Stimulated activated CD4-positive, alpha-beta T cell treated with anti-CD3 and anti-CD28 coated beads, TNF-alpha, amount 100 ng/mL, for 24 hours (primary cell): ENCODE measurements at places on chromosomes 5 and 9.
A peak's percentile ranks its signal among the peaks of the same experiment; 100 is the strongest.

GRCh38 chr5:67297376-67297775, 100.8 kb upstream of the CD180 start:
- DNase-seq, result no peak

GRCh38 chr5:67511911-67512310, 315.3 kb upstream of the CD180 start:
- no peak for DNase-seq

GRCh38 chr5:124111886-124112285, 599.9 kb downstream of the CSNK1G3 start:
- DNase-seq, result no peak

DNA sequence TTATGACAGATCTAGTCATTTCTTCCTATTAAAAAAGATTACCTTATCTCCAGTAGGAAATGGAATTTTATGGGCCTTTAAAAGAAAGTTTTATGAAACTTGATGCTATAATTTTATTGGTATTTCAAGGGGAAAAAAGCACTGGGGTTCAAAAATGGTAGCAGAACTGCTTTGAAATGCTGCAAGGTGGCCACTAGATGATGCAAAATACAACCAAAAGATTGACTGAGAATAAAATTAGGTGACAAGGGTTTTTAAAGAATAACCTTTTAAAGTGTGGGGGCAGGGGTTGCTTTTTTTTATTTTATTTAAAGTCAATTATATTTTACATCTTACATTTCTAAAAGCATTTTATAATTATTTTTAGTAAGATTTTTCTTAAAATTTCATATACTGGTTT, 61.7 kb downstream of the KLF9 start:
- no peak for DNase-seq

DNA sequence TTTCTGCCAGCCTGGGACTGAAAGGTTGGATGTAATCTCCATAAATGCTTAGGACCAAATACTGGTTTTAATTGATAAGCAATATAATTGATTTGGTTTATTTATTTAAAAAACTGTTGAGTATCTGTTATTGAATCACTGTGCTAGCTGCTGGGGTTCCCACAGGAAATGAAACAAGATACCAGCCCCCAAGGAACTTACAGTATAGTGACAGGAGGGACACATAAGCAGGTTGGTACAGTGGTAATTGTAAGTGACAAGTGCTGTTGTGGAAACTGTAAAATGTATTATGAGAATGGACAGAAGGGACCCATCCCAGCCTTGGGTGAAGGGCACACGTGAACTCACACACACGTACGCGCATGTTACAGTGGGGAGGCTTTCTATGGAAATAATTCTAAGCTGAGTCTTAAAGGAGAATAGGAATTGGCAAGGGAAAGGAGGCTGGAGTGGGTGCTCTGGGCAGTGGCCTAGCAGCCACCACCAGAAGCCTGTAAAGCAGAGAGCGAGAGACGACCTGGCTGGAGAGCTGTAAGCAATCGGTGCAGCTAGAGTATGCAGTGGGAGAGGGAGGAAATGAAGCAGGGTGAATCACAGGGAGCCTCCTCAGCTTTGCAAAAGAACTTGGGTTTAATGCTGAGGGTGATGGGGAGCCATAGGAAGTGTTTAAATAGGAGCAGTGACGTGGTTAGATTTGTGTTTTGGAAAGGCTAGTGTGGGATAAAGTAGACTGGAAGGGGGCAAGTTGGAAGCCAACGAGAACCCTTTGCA, 39.3 kb downstream of the GLRA1 start:
- DNase-seq, result no peak

- no peak for DNase-seq
Observed at GRCh38 chr9:87651431-87651830, 74.5 kb upstream of the CTSL start.

DNA sequence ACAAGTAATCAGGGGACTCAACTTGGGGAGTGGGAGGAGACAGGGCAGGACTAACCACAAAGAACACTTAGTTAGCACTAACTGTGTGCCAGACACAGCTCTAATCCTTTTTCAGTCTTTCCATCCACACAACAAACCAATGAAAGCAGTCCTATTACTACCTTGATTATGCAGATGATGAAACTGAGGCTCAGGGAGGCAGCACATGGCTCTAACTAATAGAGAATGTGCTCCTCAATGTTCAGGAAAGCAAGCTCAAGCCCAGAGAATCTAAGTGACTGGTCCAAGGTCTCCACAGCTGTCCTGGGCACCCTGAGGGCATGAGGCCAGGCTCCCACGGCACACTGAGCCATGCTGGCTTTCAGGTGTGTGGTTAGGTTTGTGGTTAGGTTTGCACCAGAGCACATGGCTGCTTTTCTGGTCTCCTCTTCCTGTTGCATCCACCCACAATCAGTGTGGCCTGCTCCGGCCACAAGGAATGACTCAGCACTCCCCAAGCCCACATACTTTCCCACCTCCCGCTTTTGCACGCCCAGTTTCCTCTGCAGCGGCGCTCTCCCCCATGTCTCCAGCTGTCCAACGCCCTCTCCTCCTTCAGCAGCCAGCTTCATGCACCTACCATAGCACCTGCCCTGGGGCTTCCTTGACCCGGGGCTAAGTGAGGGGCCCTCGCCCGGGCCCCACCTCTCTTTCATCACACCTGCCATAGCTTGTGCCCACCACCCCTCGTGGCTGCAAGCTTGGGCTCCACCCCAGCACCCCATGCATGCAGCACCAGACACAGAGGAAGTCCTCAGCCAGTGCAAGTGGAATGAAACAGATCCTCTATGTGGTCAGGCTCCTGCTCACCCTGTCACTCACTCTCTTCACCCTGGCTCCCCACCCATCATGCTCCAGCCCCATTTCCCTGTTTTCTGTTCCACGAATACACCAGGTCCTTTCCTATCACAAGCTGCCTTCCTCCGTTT, 133.1 kb downstream of the GABBR2 start:
- DNase-seq, result no peak

GRCh38 chr9:28365728-28366127, 792.4 kb upstream of the C9orf72 start:
- DNase-seq, result no peak

DNA sequence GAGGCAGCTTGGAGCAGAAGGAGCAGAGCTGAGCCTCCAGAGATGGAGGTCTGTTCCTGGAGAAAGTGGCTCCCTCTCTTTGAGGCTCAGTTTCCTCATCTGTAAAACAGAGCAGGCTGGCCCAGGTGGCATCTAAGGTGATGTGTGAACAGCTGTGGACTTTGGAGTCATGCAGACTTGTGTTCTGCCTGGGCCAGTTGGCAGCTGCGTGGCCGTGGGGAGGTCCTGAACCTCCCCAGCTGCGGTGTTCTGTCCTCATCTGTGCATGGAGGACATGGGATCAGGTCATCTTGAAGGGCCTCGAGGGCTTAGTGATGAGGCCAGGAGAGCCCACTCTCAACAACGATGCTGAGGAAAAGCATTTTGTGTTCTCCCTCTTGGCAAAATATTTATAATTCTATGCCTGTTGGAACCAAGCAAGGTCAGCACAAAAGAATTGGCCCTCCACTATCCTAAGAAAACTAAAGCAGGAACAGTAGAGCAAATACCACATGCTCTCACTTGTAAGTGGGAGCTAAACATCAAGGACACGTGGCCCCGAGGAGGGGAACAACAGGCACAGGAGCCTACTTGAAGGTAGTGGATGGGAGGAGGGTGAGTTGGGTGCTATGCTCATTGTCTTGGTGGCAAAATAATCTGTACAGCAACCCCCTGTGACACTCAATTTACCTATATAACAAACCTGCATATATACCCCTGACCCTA, 63.2 kb upstream of the COL15A1 start:
- DNase-seq, result no peak

- DNase-seq, result no peak
Observed at GRCh38 chr5:150647275-150648251, 7.1 kb downstream of the SYNPO start.

- DNase-seq, result no peak
Observed at GRCh38 chr9:127333221-127334064, 63.5 kb upstream of the SLC2A8 start.

GRCh38 chr5:27171761-27172261, 133.4 kb upstream of the CDH9 start:
- DNase-seq, result no peak

- DNase-seq, result peak; percentile 76
Observed at GRCh38 chr5:61658592-61659008, 326.5 kb downstream of the ZSWIM6 start.

DNA sequence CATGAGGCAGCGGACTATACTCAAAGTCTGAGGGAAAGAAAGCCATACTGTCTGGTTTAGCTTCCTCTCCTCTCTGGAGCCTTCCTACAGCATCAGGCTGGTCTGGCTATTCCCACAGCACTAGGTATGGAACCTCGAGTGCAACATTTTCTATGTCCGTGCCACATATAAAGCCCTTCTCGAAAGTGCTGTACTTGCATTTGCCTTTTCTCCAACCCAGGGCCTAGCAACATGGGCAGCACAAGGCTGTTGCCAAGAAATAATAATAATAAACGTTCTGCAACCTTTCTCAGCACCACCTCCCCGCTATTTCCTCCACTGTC, 804 bp downstream of the MED10 start:
- no peak for DNase-seq

GRCh38 chr5:177358370-177358819, 671 bp downstream of the RGS14 start:
- no peak for DNase-seq

DNA sequence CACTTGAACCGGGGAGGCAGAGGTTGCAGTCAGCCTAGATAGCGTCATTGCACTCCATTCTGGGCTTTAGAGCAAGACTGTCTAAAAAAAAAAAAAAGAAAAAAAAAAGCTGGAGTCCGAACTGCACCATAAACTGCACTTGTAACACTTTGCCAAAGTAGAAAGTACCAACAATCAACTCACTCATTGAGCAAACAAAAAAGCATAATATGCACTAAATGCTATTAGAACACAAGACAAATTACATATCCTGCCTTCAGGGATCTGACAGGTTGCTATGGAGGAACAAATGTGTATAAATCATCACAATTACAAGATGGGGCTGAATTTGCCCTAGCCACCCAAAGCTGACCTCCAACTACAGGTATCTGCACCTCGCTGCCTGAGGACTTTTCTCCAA, 27.9 kb downstream of the GNAQ start:
- DNase-seq, result no peak

- no peak for DNase-seq
Observed at GRCh38 chr5:15577831-15578230, 77.9 kb downstream of the FBXL7 start.

- DNase-seq, result peak; percentile 33
Observed at GRCh38 chr5:142063878-142064331, 44.7 kb upstream of the NDFIP1 start.

DNA sequence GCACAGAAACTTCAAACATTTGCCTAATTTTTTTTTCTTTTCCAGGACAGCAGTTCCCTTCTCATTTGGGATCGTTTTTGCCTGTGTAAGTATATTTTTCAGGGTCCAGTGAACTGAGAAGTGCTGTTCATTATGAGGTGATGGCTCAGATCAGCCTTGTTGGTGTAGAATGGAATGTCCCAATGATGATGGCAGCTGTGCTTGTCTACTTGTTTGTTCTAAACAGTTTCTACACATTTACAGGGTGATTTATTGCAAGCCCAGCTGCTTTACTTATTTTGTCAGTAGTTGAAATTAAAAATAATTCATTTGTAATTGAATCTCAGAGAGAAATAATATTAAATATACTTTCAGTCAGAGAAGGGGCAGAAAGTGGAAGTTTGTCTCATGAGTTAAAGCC, 337.6 kb upstream of the SEMA6A start:
- DNase-seq, result no peak

GRCh38 chr5:108472237-108472636, 90.3 kb upstream of the FBXL17 start:
- no peak for DNase-seq
